ENCODE measurements at places on chromosomes 3 and 15.

DNA sequence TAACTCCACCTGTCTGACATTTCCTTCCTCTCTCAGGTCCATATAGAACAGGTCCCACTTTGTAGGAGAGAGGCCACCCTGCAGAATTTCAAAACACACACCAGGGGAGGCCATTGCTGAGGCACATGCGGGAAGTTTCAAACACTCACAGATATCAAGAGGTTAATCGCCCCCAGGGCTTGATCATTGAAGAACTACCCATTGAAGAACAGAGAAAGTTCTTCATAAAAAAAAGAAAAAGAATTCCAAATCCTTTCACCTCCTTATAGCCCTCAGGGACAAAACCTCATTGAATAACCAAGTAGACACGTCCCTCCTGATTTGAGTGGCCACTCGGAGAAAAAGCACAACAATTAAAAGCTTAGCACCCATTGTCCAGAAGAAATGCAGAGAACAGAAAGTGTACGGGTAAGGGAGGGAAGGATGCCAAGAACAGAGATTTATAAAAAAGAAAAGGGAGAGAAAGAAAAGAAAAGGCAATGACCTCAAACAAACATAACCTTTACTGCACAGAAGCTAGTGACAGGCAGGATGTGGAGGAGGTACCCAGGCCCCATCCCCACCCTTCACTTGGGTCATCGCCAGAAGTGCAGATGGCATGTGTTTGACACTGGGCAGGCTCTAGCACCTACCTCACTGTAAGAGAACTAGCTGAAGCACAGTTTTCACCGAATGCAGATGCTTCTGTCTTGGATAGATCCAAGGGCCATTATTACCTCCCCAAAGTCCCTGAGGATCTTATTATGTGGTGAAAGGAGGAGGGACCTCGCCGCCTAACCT lies 112.3 kb upstream of the HES1 start:
- no peak for DNase-seq

DNA sequence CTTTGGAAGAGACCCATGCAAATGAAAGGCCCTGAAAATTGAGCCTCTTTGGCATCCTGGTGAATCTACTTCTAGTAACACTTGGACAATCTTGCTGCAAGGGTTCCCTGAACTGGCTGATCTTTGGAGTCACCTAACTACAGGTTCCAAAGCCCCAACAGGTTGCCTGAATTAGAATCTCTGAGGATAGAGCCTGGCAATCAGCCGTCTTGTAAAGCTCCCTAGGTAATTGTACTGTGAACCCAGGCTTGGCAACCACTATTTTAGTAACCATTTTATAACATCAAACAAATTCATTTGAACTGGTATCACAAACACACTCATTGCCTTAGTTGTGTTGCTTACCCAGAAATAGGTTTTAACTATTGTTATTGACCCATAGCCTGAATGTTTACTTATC lies 20.1 kb downstream of the PAQR9 start:
- DNase-seq = no peak

GRCh38 chr15:56772868-56773639 lies 39.7 kb upstream of the ZNF280D start:
- no peak for DNase-seq

DNA sequence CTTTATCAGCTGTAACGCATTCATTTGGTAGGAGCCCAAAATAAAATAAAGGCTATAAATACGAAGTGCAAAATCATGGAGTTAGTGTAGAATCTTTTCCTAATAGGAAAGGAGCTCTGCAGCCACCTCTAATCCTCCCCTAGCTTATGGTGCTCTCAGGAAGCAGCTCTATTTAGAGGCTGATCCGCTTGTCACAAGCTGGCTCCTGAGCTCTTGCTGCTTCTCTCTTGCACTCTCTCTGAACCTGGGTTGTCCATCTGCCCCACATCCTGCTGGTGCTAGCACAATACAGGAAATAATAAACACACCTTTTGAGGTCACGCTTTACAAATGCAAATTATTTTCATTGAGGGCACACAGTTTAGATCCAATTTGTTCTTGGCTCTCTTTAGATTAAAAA lies 37.3 kb upstream of the BFSP2 start:
- no peak for DNase-seq

GRCh38 chr3:32989171-32989570 lies 37.7 kb downstream of the CCR4 start:
- no peak for DNase-seq

GRCh38 chr3:60080648-60081047 lies 1030.8 kb upstream of the CFAP20DC start:
- DNase-seq = no peak

- no peak for DNase-seq
Observed at GRCh38 chr15:94844198-94844537, 612.8 kb downstream of the MCTP2 start.

DNA sequence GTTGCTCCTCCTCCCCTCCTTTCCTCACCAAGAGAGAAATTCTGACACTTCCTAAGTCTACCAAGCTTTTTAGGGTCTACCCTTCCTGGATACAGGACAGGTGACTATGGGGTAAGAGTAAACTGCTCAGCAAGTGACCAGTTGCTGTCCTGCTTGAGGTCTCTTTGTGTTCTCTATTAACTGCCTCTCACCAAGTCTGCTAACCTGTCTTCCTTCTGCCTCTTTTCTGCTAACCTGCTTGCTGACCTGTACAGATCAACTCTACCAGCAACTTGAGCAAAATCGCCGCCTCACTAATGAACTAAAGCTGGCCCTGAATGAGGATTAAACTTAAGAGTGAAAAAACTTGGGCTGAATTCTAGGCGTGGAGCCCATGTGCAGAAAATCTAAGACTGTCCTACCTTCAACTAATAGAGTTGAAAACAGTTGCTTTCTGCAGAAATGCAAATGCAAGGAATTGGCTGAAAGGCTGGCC lies 27.1 kb downstream of the TPM1 start:
- DNase-seq = no peak

GRCh38 chr15:25397100-25397499 lies 41.7 kb downstream of the UBE3A start:
- DNase-seq = no peak

GRCh38 chr3:108907194-108907593 lies 46.5 kb downstream of the GUCA1C start:
- no peak for DNase-seq

DNA sequence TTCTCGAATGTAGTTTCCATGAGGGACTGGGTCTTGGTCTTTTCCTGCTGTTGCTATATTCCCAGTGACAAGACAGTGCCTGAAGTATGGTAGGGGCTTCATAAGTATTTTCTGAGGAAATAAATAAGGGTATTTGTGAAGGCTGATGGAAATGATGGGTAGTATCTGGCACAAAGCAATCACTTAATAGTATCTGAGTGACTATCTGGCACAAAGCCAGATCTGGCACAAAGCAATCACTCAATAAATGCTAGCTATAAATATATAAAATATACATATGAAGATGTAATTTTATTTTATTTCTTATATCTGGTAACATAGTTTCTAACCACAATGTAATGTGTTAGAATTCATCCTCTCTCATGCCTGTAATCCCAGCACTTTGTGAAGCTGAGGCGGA lies 20.7 kb upstream of the PROK2 start:
- no peak for DNase-seq

DNA sequence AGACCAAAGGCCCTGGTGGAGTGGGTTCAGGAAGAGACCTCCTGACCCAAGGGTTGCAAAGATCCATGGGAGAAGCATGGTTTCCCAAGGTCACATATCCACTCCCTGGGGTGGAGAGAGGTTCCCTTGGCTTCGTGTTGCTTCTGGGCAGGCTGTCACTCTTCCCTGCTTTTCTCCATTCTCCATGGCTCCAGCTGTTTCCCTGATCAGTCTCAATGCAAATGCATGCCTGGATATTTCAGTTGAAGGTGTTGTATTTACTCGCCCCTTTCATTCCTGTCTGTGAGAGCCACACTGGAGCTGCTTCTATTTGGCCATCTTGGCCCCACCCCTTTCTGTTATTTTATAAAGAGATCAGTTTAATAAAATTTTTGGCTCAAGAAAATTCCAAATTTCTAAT lies 95.0 kb upstream of the PLSCR4 start:
- DNase-seq = no peak

DNA sequence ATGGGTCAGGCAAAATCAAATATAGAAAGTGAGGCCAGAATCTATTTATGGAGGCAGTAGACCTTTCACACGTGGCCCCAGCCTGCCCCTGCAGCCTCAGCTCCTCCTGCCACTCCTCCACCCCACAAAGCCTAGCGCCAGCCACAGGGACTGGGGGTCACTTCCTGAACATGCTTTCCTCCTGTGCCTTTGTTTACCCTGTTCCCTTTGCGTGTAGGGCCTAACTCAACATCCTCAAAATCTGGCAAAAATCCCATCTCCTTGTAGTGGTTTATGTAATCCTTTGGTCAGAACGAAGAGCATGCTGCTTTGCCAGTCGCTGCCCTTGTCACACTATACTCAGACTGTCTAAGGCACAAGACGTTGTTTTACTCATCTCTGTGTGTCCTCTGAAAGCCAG lies 39.6 kb downstream of the KBTBD12 start:
- DNase-seq = no peak

DNA sequence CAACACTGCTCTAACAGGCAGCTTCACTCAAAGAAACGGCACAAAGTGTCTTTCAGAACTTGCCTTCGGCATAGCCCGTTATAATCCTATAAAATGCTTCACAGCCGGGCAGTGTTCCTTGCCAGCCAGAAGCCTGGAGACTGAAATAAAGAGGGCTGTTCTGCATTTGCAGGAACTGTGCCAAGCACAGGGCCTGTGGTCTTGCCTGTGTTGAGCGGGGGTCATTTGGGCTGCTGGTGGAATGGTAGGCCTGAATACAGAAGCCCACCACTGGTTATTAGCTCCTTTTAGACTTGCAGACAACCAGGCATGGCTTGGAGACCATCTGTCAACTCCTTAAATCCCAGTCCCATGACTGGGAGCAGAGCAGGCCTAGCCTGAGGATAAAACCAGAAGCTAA lies 4.7 kb upstream of the ARHGEF3 start:
- DNase-seq = no peak

DNA sequence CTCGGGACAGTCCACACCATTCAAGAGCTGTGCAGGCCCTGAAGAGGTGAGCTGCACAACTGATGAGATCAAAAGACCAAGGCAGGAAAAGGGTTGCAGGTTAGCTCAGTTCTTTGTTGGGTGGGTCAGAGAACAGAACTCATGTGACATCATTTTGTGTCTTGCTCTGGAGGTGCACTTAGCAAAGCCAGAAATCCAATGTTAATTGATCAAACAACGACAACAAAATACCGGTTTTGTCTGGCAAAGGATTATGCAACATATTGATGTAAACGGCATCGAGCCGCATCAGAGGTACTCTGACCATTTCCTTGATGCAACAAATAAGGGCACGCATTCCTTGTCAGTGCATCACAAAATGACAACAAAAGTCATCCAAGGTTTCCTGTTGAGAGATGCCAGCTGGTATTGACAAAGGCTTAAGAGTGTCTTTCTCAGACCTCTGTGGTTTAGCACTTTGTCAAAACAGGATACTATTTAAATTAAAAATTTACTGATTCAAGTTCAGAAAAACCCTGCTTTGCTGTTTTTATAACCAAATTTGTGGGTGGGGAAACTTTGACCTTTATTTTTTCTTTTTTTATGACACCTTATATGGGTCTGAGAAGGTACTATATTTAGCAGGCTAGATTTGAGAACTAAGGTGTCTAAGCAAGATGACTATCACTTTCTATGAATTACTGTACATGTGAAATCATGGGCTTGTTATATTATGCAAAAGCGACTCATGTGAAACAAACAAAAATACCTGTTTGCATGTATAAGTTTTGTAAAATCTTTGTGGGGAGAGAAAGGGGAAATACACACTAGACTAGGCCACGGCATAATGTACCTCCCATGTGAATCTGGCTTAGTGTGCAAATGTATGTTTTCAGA lies 496.1 kb downstream of the FOXP1 start:
- DNase-seq = peak; percentile 70

GRCh38 chr3:188197388-188197847 lies 43.5 kb downstream of the LPP start:
- DNase-seq = peak; percentile 11

DNA sequence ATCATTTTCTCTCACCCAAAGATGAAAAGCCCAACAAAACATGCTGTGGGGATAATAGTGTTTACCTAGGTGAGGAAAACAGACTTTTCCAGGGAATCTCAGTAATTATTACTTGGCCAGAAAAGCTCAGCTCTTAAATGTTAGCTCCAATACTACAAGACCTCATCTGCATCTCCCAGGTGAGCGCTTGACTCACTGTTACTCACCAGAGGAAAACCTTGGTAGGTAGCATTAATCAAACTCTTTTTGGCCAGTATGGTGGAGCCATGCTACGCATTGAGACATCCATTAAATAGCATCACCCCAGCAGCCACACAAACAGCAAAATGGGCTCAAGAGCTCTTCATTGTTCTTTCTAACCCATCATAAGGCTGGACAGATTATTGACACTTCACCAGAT lies 99.0 kb downstream of the TIGIT start:
- DNase-seq = no peak

GRCh38 chr15:76963596-76963995 lies 31.3 kb upstream of the PSTPIP1 start:
- DNase-seq = no peak

- DNase-seq = peak; percentile 40
Observed at GRCh38 chr15:101723171-101723873, 951 bp downstream of the TARS3 start.

DNA sequence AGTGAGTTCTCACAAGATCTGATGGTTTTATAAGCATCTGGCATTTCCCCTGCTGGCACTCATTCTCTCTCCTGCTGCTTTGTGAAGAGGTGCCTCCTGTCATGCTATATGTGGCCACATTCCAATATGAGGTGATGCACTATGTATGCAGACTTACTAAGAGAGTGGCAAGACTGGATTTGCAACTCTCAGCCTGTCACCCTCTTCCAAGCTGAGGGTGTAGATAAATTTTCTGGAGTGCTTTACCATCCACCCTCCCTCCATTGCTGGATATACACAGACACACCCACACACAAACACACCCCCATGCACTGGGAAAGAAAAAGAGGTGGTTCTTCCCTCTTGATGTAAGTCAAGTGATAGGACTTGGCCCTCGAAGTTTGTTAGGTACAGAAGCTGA lies 30.2 kb upstream of the CHMP2B start:
- DNase-seq = no peak

- no peak for DNase-seq
Observed at GRCh38 chr15:79168922-79169456, 78.4 kb upstream of the RASGRF1 start.

All from CD4-positive, alpha-beta T cell treated with Interleukin-1 beta for 1 hour (primary cell).